ENCODE measurements at places on chromosomes 6 and 20.

- DNase-seq, result no peak
Measured at GRCh38 chr6:130681028-130681427, 146.2 kb upstream of the SMLR1 start.

GRCh38 chr20:7269452-7269851 is 502.0 kb downstream of the BMP2 start:
- no peak for DNase-seq

- no peak for DNase-seq
Measured at GRCh38 chr6:819122-819521, 126.2 kb upstream of the EXOC2 start.

- no peak for DNase-seq
Measured at GRCh38 chr6:167978607-167979006, 18.9 kb upstream of the KIF25 start.

DNA sequence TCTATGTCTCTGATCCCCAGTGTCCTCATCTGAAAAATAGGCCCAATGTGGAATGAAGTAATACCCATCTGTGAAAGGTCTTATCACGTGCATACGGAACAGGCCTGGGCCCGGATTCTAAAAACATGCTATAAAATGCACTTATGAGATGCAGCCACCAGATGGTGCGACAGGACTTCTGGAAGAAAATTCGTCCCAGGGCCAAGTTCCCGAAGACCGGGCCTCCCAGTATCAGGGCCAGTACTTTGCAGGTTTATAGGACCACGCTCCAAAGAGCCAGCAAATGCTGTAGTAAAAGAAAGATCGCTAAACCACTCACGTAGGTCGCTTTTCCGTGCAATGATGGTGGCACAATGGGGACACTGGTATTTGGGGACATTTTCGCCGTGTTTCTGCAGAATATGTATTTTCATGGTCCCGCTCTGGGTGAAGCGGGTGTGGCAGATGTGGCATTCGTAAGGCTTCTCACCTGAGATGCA is 10.6 kb downstream of the CTCFL start:
- DNase-seq, result no peak

DNA sequence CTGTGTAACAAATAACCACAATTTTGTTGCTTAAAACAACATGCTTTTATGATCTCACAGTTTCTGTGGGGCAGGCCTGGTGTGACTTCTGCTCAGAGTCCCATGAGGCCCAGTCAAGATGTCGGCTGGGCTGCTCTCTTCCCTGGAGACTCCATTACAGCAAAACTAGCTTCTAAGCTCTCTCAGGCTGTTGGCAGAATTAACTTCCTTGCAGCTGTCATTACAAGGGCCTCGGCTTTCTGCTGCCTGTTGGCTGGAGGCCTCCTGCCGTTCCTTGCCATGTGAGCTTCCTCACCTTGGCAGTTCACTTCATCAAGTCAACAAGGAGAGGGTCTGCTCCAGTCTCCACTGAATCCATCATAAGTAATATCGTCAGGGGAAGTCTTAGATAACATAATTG is 659.2 kb downstream of the PRKN start:
- DNase-seq, result no peak

DNA sequence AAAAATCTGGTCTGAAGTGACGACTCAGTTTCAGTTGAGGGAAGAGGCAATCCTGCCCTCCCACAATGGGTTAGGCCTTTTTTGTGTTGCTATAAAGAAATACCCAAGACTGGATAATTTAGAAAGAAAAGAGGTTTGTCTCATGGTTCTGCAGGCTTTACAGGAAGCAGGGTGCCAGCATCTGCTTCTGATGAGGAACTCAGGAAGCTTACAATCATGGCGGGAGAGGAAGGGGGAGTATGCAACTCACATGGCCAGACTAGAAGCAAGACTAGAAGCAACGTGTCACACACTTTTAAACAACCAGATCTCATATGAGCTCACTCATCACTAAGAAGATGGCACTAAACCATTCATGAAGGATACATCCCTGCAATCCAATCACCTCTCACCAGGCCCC is 529.3 kb downstream of the KIF16B start:
- DNase-seq, result no peak

GRCh38 chr6:90036963-90037362 is 142.7 kb downstream of the GJA10 start:
- DNase-seq, result no peak

- DNase-seq, result no peak
Measured at GRCh38 chr20:47281376-47281775, 75.1 kb downstream of the ZMYND8 start.

DNA sequence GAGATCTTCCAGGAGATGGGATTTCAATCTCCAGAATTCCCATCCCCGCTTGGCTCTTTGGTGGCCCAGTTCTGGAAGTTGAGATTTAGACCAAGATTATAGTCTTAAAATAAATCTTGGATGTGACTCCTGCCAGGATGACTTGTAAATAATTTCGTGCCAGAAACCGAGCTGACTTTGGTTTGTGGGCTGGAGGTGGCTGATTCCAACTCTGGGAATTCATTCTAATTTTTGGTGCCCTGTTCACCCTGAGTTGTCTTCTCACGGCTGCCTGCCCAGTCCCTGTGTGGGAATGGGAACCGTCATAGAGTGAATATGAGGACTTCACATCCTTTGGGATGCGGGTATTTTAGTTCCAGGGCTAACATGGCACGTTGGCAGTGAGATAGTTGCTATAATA is 64.8 kb downstream of the JARID2 start:
- no peak for DNase-seq

DNA sequence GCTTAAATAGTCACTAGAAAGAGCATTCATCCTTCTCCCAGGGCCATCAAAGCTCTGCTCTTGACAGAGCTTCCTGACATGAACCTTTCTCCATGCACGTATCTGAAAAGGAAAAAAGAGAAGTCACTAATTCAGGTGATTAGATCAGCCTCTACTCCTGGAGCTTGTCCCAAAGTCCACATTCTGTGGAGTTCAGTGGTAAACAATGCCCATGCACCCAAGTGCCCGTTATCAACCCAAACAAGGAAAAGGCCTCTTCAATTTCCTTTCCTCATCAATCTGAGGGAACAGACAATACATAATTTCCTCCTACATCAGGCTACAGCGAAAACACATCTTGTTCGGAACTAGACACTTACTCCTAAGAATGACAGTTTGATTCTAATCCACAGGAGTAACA is 129.2 kb upstream of the PCSK2 start:
- DNase-seq, result no peak

DNA sequence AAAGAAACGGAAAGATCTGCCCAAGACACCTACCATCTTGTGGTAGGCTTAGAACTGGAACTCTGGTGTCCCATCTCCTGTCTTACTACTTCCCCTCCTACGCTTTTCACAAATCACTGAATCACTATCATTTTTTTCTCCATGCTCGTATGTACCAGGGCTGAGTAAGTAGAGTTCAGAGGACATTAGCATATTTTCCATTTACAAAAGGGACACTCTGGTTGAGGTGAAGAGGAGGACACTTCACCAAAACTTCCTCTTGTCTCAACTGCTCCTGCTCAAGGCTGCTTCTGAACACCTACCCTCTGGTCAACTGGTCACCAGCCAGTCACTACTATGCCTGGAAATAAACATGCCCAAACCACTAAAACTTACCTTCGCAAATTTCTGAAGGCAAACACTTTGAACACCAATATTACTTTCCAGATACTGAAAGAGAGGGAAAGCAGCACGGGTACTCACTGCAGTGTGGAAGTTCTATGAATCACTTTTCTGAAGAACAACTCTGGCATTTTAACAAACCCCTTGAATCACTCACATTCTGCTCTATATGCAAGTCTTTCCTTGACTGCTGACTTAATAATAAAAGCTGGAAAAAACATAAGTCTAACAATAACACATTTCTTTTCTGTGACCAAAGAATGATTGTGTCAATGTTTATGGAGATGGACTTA is 123.3 kb downstream of the INSM1 start:
- DNase-seq, result no peak

DNA sequence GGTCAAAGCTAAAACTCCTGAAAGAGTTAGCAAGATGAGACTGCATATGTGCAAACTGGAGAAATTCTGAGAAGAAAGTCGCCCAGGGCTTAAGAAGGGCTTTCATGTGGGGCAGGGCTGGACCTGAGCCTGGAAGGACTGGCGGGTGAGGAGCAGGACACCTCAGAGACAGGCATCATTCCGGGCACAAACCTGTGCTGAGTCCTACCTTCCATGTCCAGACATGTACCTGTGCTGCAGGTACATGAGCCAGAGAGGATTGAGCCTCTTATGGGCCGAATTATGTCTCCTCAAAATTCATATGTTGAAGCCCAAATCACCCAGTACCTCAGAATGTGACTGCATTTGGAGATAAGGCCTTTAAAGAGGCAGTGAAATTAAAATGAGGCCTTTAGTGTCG is 171.0 kb downstream of the QRSL1 start:
- DNase-seq, result no peak

DNA sequence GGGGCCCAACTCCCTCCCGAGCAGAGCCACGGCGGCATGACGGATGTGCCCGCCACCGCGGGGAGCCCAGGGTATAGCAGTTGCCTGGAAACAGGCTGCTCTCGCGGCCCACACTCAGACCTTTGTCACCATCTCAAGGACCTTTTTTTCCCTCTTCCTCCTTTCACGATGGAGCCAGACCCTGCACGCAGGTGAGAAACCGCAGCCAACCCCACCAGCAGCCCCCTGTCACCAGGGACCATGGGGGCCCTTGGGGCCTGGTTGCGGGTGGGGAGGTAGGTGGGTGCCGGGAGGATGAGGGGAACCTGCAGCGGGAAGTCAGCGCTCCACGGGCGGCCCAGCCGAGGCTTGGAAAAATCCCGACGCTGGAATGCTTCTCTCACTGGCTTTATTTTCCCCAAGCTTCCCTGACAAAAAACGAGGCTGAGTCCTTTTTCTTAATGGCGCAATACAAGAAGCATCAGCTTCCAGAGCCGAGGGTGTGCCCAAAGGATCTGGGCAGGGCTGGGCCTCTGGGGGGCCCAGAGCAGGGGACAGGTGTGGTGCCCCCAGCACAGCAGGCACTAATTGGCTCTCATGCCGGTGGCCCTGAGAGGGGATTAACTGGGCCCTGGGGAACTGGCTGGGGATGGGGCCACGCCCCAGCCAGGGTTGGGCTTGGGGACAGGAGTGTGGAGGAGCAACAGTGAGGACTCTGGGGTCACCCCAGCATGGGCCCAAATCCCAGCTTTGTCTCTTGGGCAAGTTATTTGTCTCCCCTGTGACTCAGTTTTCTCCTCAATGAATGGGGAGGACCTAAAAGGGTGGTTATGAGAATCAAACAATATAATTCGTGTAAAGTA is 23.9 kb downstream of the NOL4L start:
- DNase-seq, result peak; percentile 71

GRCh38 chr6:21404577-21404976 is 189.0 kb upstream of the SOX4 start:
- no peak for DNase-seq

DNA sequence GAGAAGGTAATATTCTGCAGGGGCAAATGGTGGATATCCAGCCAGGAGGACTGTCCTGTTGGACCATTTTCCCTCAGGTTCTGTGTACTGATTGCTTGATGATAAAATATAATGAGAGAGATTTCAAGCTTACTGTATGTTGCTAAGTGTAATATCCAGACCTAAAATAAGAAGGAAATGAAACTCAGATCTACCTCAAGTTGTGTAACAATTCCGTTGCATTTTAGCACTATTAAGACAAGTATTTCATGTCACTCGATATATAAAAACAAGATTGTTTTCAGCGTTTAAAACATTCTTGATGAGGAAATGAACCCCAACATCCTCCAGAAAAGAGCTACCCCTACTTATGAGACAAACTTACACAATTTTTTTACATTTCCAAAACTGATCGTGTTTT is 57.2 kb downstream of the RGS17 start:
- no peak for DNase-seq

DNA sequence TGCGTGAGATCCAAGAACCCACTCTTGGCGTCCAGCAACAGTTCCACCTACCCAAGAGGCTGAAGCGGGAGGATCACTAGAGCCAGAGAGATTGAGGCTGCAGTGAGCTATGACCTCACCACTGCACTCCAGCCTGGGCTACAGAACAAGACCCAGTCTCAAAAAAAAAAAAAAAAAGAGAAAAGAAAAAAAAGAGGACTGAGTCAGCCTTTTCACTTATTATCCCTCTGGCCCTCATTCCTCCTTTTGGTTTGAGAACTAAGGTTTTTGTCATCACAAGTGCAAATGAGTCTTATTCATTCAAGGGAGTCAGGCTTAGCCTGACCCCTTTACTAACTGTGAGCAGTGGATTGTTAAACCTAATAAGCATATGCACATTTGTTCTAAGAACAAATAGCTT is 37.9 kb upstream of the JARID2 start:
- DNase-seq, result no peak

DNA sequence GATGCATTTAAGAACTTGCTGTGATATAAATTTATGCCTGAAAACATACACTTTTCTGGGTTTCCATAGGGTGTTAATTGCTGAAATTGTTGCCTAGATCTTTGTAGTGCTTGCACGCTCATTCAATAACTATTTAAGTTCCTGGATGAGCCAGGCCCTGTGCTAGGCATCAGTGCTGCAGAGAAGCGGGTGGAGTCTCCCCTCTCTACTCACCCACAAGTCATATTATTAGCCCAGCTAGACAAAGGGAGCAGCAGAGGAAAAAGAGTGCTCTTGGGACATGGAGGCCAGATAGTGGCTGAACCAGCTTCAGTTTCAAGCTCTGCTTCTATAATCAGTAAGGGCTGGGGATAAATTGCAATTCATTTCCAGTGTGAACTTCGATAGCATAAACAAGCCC is 329.1 kb downstream of the TFAP2B start:
- DNase-seq, result no peak

GRCh38 chr6:165571721-165572132 is 91.3 kb downstream of the PDE10A start:
- no peak for DNase-seq

DNA sequence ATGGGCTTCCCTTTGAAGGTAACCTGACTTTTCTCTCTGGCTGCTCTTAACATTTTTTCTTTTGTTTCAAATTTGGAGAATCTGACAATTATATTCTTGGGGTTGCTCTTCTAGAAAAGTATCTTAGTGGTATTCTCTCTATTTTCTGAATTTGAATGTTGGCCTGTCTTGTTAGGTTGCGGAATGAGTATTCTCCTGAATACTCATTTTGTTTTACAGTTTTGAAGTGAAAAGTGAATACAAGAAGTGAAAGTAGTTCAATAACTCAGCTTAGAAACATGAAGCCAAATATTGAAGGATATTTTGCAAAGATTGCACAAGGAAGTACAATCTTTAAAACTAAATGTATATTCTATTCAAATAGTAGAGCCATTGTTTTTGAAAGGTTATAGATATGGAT is 120.2 kb upstream of the MAP3K4 start:
- DNase-seq, result no peak

All from immature natural killer cell (primary cell).